ENCODE measurements at places on chromosomes 1 and 21.

DNA sequence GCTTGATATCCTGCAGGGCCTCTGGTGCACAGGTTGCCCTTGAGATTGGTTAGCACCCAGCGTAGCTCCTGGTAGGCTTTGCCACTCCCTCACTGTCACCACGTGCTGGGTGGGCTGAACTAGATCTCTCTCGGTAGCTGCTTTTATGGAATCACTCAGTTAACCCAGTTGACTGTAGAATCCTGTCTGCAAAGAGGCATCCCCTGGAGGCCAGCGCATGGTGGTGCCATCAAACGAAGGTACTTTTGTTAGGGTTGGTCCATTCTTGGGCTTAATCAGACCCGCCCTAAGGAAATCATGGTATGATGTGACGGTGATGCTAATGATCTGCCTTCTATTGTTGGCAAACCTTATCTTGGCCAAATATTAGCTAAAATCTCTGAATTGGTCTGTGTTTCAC is 153.4 kb downstream of the GALNT2 start:
- DNase-seq = no peak

GRCh38 chr21:41537356-41537755 is 29.4 kb upstream of the TMPRSS2 start:
- no peak for DNase-seq

GRCh38 chr1:227785805-227786671 is 29.4 kb upstream of the PRSS38 start:
- DNase-seq = no peak

DNA sequence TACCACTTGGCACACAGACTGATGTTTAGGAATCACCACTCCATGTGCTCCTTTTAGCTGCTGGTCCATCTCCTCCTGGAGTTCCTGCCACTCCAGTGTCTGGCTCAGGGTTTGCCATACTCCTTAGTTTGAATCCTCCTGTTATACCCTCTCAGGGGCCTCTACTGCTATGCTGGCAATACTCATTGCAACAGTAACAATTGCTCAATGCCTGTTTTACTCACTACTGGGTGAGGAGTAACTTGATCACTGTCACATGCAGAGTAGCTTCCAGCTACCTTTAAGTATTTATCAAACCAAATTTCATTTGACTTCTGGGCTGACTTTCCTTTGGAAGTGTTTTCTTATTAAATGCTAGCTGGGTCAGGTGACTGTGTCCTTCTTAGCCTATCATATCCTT is 107.2 kb upstream of the WLS start:
- DNase-seq = no peak

DNA sequence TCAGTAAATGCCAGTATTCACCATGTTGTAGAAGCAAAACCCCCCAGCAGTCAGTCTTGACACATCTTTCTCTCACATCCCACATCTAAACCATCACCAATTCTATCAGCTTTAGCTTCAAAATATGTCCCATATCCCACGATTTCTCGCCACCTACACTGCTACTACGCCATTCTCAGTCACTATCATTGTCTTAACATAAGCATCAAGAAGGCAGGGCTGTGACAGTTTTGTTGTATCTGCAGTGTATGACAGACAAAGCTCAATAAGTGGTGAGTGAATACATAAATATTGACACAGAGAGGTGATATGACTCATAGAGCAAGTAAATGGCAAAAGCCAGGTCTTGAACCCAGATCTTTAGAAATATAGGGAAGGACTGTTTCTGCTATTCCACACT is 59.9 kb downstream of the JAK1 start:
- DNase-seq = no peak

GRCh38 chr1:36198641-36199040 is 25.6 kb upstream of the THRAP3 start:
- no peak for DNase-seq

DNA sequence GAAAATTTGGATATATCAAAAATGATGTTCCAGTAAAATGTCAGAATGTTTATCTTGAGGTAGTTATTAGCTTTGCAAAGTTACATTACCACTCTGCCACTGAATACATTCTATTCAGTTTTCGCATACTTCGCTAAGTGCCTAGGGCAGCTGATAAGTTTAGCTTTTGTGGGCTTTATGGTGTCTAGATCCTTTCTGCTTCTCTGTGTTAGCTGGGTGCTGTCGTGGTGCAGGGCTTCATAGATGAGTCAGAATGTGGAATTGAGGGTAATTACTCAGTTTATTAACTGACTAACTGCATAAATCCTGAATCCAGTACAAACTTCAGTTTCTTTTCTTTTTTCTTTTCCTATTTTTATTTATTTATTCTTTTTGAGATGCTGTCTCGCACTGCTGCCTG is 21.5 kb downstream of the NCAM2 start:
- no peak for DNase-seq

GRCh38 chr1:107524301-107524700 is 383.5 kb downstream of the NTNG1 start:
- DNase-seq = no peak

GRCh38 chr1:206469933-206470691 is at the start of gene IKBKE:
Gene IKBKE, plus strand, starts transcription at chr1:206470476. Its CDS starts 2,752 bp downstream, at chr1:206473228.
- peak; percentile 29 for DNase-seq

GRCh38 chr1:96080925-96081324 is 640.7 kb upstream of the PTBP2 start:
- no peak for DNase-seq

DNA sequence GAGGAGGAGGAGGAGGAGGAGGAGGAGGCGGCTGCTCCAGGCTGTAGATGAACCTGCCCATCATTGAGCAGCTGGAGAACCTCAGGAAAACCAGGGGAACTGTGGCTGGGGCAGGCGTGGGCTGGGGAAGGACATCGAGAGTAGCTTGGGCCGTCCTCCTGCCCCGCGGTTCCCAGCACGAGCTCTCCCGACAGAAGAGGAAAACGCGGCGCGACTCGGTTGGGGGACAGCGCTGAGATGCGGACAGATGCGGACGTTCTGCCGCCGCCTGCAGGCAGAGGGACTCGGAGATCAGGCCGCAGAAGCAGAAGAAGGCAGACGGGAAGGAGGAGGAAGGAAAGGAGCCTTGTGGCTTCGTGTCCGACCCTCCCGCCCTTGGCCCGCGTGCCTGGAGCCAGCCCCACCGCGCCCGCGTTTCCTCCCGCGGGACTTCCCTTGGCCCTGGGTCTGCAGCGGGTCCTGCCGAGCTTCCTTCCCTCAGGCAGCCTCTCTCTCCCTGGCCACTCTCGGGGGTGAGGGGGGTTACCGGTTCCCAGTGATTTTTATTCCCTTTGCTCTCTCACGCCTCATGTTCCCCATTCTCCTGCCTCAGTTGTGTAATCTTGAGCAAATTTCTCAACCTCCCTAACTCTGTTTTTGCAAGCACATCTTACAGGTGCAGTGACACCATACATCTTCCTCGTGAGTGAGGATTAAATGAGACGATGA is 1.7 kb upstream of the TNFRSF9 start:
- peak; percentile 38 for DNase-seq

GRCh38 chr1:186187601-186188000 is 187.5 kb downstream of the TPR start:
- DNase-seq = no peak

DNA sequence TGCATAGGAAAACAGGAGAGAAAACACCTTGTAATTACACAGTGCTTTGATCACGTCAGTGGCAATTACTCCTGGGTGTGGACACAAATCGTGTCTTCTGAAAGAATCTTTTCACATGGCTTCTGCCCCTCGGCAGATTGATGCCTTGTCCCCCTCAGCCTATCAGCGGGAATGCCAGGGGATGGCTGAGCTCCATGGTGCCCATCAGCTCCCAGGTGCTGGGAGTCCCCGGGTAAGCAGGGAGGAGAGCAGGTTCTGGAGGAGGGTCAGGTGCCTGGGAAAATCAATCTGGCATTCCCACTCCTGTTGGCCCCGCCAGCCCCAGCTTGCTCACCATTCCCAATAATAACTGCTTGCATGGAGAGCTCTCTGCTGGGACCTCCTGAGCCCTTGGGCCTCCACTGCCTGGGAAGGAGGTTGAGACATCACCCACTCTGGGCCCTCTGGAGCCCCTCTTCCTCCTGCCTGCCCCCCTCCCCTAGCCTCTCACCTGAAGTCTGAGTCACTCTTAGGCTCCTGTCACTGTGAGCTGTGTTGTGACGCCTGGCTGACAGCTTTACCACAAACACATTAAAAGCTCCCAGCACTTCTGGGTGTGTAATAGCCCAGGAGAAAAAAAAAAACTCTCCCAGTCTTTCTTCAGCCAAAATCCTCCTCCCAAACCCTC is 4.9 kb downstream of the CAMK2N1 start:
- DNase-seq = no peak

GRCh38 chr21:46457801-46458314 is 833 bp upstream of the DIP2A start:
- DNase-seq = peak; percentile 35

- no peak for DNase-seq
Measured at GRCh38 chr1:61979729-61980128, 214.9 kb upstream of the L1TD1 start.

DNA sequence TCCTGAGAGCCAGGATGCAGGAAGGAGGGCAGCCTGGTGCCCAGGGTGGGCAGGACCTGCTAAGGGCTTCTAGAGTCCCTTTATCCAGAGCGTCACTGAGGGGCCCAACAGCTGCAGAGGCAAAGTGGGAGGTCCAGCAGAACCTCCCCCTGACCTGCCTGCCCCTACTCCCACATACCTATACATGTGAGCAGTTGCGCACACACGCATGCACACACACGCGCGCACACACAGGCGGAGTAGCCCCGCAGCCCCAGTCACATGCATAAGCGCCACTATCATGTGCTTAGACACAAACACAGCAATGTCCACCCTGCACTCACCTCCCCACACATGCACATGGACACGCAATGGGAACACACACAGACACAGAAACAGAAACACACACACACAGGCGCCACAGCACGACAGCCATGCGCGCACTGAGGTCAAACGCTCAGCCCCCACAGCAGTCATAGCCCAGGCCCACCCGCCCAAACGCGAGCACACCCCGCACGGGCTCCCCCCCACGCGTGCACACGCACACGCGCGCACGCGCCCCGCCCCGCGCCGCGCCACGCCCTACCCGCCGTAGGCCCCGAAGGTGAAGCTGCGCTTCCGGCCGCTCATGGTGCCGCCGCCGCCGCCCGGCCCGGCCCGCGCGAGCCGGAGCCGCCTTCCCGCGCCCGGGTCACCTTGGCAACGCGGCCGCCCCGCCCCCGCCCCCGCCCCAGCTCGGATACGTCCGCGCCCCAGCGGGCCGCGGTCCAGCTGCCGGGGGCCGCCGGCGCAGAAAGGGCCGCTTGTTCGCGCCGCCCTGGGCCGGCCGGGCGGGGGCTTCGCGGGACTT is 17.7 kb downstream of the RAP1GAP start:
- peak; percentile 43 for DNase-seq

- no peak for DNase-seq
Measured at GRCh38 chr21:42193131-42193671, 25.7 kb upstream of the ABCG1 start.

DNA sequence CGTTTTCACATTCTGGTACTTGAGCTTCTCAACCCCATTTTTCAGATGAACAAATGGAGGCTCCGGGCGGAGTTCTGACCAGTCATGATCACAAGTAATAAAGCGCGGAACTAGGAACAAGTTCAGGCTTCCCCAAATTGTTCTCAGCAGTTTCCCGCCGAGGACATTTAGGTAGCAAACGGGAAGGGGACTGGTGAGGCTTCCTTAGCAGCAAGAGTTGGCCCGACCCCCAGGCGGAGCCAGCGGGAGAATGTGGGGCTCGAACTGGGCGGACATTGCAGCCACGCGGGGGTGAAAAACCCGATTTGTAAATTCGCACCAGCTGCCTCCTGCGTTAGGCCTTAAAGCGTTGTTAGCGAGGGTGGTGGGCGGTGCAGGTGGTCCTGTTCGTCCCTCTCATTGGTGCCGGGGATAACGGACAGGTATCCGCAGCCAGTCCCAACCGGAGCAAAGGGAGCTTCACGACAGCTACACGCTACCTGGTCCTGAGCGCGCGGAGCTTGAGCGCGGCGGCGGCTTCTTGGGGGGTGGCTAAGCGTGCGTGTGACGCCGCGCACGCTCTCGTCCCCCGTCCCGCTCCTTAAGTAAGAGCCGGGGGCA is 15.3 kb downstream of the SEMA6C start:
- DNase-seq = peak; percentile 86

- no peak for DNase-seq
Measured at GRCh38 chr1:87451229-87451920, 122.7 kb downstream of the LMO4 start.

- no peak for DNase-seq
Measured at GRCh38 chr1:100565533-100565932, 27.6 kb downstream of the GPR88 start.

- no peak for DNase-seq
Measured at GRCh38 chr21:37117204-37117603, 44.1 kb downstream of the TTC3 start.

DNA sequence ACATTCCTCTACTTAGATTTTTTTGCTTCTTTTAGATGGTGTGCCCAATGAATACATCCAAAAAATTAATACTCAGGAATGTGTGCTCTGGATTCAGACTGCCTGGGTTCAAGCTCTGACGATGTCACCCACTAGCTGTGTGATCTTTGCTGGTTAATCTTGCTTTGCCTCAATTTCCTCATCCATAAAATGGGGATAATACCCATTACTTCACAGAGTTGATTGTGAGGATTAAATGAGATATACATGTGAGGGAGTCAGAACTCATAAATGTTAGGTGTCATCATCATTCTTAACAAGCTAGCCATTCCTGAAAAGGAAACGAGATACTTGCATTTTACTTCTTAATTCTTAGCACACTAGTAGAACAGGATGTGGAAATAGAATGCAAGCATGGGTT is 12.9 kb upstream of the TTF2 start:
- DNase-seq = no peak

- no peak for DNase-seq
Measured at GRCh38 chr1:61428146-61428545, 296.8 kb downstream of the TM2D1 start.

Measured in stimulated activated CD4-positive, alpha-beta T cell treated with anti-CD3 and anti-CD28 coated beads, Interleukin-4, amount 100 ng/mL, for 4 hours (primary cell).